Right atrium auricular region (tissue), 2 donors: ENCODE measurements at places on chromosomes 2 and 18. TPM values are rescaled to one million over a fixed set of nuclear protein-coding genes. Genes with fewer than 3 reads are reported as not detected.

Gene ELAC1
- 2.6 TPM for total RNA-seq

Gene NAT8
- not detected for total RNA-seq

Gene RAD51AP2
- total RNA-seq, result 0.28 TPM

Gene ARHGAP25
- 12.8 TPM for total RNA-seq

Gene DDX1
- 75.9 TPM for total RNA-seq

Gene SCG2
- total RNA-seq, result 0.12 TPM

Gene PRPF40A
- total RNA-seq, result 44.6 TPM

Gene HOXD4
- total RNA-seq, result not detected

Gene LRP2
- total RNA-seq, result 8.1 TPM

Gene SLC16A14
- 3.4 TPM for total RNA-seq

Gene ZNF804A
- not detected for total RNA-seq

Gene PLB1
- total RNA-seq, result 3.0 TPM

Gene TMEM182
- total RNA-seq, result 212 TPM

Gene NT5DC4
- not detected for total RNA-seq
